ENCODE measurements at places on chromosomes 11 and 22.
A peak's percentile ranks its signal among the peaks of the same experiment; 100 is the strongest.

GRCh38 chr11:14902650-14903350 is 10.8 kb upstream of the CYP2R1 start:
- DNase-seq, result no peak

DNA sequence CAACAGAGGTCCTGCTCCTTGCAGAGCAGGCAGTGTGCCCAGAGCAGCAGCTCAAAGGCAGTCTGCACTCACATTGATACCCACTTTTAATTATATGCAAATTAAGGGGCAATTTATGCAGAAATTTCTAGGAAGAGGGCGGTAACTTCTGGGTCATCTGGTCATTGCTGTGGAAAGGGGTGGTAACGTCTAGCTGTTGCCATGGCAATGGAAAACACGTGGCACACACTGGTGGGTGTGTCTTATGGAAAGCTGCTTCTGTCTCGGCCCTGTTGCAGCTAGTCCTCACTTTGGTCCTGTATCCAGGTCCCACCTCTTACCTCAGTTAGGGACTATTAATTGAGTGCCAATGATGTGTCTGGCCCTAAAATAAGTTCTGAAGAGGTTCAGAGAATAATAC is 36.8 kb downstream of the BARX2 start:
- no peak for DNase-seq

- no peak for DNase-seq
Measured at GRCh38 chr11:95253141-95253540, 22.1 kb upstream of the SESN3 start.

GRCh38 chr11:79437278-79437980 is 3.4 kb downstream of the TENM4 start:
- peak; percentile 86 for DNase-seq

GRCh38 chr11:1158681-1159487 is 1.1 kb downstream of the MUC5AC start:
- DNase-seq, result peak; percentile 44

DNA sequence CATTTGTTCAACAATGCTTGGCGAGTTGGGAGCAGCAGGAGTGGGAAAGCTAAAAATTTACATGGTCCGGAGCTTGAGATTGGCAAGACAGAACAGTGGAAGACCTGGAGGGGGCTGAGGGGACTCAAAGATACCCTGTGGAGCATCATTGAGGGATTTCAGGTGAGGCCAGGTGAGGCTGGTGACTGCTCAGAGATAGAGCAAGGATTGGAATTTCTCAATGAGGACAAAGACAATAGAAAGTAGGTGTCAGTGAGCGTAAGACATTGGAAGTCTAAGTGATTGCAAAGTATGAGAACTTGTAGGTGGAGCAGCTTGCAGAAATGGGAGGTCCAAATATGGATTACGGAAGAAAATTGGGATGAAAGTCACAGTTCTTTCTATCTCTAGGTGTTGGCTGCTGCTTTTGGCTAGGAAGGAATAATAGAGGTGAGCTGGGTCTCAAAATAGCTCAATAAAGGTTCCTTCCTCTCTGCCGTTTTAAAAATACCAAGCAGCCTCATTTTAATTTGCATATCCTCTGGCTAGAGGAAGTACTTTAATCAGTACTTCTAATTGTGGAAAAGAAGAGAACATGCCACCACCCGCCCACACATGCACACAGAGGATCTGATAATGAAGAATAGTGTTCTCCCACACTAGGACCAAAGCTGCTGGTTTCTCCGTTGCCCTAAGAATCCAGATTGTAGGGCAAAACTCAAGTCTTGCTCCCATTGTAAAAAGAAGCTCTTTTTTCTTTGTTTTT is 41.8 kb upstream of the SORL1-AS1 start:
- no peak for DNase-seq

- DNase-seq, result no peak
Measured at GRCh38 chr11:81869351-81870065, 864.2 kb downstream of the FAM181B start.

- no peak for DNase-seq
Measured at GRCh38 chr22:23193882-23194281, 13.6 kb downstream of the BCR start.

DNA sequence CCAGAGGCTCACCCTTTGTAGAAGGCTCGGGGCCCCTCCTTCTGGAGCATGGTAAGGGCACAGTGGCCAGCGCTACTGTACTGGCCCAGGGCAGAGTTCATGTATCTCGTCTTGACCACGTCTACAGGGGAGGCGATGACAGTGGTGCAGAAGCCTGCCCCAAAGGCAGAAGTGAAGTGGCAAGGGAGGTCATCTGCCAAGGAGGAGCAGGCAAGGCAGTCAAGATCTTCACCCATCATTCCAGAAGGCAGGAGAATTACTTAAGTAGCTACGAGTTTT is 7.2 kb downstream of the UCP2 start:
- no peak for DNase-seq

GRCh38 chr11:87347854-87348253 is 310.1 kb downstream of the TMEM135 start:
- DNase-seq, result no peak

- DNase-seq, result no peak
Measured at GRCh38 chr11:94832604-94833235, 64.6 kb downstream of the AMOTL1 start.

DNA sequence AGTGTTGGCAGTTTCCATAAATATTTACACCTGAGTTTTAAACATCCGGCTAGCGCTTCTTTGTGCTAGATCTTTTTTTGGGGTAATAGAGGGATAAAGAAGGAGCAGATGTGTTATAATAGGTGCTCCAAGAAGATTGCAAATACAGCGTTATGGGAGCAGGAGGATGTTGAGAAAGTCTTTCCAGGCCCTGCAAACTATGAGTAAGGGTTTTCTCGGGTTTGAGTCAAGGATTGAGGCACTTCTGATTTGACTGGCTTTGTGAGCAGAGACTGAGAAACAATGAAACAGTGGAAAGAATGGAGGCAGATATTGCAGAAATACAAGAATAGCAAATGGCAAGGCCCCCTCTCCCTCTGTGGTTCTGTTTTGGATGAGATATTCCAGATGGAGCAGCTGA is 155.0 kb upstream of the TIMP3 start:
- DNase-seq, result no peak

- DNase-seq, result no peak
Measured at GRCh38 chr11:73464347-73464746, 88.1 kb downstream of the RELT start.

- DNase-seq, result no peak
Measured at GRCh38 chr11:69300120-69301060, 6.4 kb downstream of the MYEOV start.

DNA sequence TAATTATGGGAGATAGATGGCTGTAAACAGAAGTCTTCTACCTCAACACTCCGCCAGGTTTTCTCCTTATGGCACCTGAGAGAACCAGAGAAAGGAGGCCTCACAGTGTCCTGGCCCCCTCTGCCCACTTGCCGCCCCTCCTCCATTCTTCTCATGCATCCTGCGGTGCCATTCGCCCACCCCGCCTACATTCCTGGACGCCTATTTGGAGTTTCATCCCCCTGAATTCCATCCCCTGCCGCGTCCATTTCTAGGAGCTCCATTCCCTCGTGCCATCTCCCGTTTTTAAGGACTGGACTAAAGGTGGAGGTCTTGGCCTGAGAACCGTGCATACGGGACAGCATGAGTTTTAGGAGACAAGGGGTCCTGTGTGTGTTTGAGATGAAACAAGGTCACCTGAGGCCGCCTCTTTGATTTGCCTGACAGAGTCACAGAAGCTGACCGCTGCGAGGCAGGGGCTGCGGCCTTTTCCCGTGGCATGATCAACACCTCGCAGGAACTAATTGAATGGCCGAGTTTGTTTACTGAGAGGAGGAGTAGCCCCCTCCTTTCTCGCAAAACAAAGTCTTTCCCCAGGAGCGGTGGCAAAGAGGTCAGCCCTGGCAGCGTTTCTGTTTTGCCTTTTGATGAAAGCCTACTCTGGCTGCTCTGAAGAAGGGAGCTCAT is 246.2 kb downstream of the ST3GAL4 start:
- peak; percentile 71 for DNase-seq

DNA sequence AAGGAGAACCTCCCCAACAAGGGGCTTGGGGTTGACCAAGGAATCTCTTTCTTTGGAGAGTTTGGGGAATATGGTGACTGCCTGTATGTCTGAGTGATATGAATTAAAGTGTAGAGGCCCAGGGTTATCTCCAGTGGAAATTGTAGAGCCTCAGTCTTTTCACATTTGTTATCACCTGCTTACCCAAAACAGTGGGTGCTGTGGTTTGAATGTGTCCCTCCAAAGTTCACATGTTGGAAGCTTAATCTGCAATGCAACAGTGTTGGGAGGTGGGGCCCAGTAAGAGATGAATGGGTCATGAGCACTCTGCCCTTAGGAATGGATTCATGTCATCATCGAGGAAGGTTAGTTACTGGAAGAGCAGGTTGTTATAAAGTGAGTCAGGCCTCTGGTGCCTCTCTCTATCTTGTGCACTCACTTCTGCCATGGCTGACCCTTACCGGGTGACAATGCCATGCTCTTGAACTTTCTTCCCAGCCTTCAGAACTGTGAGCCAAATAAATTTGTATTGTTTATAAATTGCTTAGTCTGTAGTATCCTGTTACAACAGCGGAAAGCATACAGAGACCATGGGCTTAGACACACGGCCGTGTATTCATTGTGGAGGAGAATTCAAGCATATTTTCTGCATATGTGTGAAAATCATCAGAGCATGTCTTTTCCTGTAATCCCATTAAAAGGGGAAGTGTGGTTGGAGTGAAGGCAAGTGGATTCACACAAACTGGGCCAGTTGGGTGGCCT is 114.1 kb upstream of the TBCEL start:
- DNase-seq, result no peak

GRCh38 chr11:128471138-128471661 is 116.2 kb downstream of the ETS1 start:
- DNase-seq, result no peak

- no peak for DNase-seq
Measured at GRCh38 chr22:42343531-42344081, 73.2 kb upstream of the TCF20 start.

GRCh38 chr11:75342966-75343870 is 8.2 kb downstream of the ARRB1 start:
- no peak for DNase-seq

- no peak for DNase-seq
Measured at GRCh38 chr11:6812390-6813005, 13.0 kb upstream of the OR6A2 start.

- DNase-seq, result no peak
Measured at GRCh38 chr22:31230155-31230870, 18.2 kb downstream of the LIMK2 start.

DNA sequence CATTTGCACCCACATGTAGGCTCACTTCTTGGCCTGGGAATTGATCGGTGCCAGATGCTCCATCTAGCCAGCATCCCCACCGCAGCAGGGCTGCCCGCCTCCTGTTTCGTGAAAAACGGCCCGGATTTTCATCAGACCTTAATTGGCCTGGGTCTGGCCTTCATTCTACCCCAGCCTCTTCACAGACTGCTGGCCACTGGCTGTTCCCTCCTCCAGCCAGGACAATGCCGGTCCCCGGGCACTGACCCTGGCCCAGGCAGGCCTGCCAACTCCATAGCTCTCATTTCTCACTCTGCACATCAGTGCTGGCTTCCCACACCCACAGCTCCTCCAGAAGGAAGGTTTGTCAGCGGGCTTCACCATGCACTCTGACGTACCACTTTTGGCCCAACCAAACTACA is 27.9 kb downstream of the TIMP3 start:
- DNase-seq, result no peak

- no peak for DNase-seq
Measured at GRCh38 chr22:19671316-19671715, 43.0 kb upstream of the SEPTIN5 start.

- no peak for DNase-seq
Measured at GRCh38 chr11:119178166-119178680, 7.1 kb upstream of the NHERF4 start.

DNA sequence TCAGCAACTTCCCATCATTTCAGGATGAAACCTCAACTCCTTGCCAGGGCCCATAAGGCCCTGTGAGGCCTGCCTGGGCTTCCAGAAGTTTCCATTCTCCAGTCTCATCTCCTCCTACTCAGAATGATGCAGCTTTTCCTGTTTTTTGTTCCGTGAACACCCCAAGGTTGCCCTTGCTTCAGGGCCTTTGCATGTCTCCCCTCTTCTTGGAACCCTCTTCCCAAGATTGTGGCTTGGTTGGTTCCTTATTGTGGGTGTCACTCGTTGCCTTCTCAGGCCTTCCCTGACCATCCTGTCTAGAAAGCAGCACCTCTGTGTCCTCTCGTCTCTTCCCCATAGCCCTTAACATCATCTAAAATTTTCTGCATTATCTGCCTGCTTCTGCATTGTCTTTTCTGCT is 23.2 kb upstream of the YWHAH start:
- DNase-seq, result no peak

GRCh38 chr22:47379037-47379436 is 616.6 kb downstream of the TBC1D22A start:
- DNase-seq, result no peak

DNA sequence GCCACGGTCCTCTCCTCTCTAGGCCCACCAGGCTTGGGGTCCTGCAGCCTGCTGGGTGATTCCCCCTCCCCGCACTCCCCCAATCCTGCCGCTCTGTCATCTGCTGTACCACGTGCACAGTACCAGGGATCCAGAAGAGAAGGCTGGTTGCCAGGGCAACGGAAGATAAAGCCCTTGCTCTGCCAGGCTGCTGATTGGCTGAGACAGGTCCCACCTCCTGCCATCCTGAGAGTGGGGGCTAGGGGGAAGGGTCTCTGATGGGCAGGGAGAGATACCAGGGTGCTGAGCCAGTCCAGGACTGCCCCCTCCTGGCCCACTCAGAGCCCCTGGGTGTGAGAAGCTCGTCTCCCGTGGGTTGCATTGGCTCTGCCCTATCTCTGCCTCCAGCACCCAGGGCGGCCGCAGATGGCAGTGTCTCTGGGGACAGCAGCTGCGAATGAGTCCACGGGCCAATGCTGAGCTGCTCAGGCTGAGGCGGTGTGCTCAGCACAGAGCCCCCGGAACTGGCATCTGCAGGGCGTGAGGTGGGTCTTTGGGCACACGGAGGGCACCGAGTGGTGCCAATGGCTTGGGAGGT is at the start of gene SMIM45:
Gene SMIM45, plus strand, starts transcription at position 253 of the 577 bp plus-strand sequence.
- peak; percentile 84 for DNase-seq

DNA sequence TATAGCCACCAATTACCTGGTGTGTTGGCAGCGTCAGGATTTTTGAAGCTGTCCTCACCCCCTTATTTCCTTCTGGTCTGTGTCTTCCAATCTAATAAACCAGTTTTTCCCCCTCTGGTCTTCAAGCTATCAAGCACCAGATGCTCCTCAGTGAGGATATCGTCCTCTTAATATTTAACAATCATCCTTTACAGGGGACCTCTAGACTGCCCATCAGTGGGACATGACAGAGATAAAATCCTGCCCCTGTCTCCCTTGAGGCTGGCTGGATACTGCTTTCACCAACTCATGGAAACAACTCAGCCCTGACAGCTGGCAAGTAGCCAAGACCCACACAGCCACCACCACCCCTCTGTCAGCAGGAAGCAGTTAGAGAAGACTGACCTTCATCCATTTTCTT is 421.0 kb upstream of the API5 start:
- DNase-seq, result no peak

DNA sequence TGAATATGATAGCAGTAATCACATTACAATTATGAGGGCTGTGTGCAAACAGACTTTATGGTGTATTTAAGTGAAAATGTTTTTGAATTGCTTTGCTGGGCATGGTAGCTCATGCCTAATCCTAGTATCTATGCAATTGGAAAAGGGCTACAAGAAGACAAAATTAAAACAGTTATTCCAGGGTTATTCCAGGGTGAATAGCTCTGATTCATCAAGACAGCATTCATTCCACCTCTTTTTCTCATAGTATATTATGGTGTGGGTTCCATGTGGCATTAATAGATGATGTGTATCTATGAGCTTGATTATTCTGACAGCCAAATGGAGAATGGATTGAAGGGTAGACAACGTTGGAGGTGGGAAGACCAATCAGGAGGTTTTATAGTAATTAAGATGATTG is 12.1 kb upstream of the SIDT2 start:
- no peak for DNase-seq

All from ecto neural progenitor cell (in vitro differentiated cells).